ENCODE measurements at places on chromosomes 16 and 17.

DNA sequence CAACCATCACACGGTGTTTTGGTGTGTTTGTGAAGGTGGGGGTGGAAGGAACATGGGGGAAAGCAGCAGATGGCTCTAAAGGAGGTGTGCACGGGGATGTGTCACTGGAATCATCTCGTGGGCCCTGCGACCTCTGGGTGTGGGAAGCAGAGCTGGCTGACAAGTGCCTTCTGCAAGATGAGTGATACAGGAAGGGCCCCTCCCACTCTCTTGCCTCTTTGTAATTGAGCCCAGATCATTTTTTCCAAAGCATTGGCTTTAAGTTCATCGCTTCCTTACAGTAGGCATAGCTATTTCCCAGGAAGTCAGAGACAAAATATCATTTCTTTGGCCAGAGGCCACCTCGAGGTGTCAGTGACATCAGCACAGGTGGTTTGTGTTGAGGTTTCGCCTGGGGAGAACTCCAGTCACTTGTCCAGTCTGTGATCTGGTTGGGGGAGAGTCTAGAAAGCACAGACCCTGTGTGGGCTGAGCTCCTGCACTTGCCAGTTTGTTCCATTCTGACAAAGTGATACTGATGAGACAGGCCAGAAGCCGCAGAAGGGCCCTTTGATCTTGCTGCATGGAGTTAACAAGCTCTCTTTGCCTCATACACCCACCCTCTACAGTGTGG is 20.6 kb upstream of the SNTB2 start:
- no peak for DNase-seq

GRCh38 chr16:80283466-80284392 is 257.1 kb upstream of the DYNLRB2 start:
- no peak for DNase-seq

DNA sequence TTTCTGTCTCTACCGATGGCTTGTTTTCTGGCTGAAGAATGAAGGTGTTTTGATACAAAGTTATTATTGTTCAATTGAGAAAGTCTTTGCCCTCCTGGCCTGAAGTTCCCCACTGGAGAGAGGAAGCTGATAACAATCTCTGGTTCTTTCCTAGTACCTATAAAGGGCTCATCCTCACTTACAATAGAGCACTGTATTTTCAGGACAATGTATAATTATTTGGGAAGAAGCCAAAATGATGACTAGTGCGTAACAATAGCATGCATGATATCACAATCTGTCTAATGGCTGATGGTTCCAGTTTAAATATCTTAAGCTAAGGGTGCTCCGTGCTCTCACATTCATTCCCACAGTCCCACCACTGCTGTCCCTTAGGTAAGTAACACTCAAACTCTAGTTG is 230.7 kb downstream of the IRX3 start:
- no peak for DNase-seq

GRCh38 chr16:35794896-35795295 is 2335.5 kb downstream of the TP53TG3F start:
- DNase-seq: no peak

DNA sequence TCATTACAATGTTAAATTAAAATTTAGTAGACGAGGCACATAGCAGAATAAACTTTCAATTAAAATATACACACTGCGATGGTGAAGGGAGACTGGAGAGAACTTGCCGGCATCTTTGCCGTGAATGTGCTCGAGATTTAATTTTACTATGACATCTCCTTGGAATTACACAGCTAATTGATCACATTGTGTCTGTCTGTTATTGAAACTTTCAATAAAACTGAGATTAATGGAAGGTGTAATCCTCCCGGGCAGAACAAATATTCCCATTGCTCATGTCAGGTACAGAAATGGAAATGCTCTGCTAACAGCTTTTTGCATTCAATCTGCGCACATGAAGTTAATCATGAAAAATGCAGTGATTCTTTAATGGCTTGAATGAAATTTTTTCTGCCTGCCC is 210.1 kb upstream of the NLRP1 start:
- DNase-seq: no peak
